Smooth muscle cell of the pulmonary artery (primary cell): ENCODE measurements at places on chromosomes 2 and 18. TPM values are rescaled to one million over a fixed set of nuclear protein-coding genes. Genes with fewer than 3 reads are reported as not detected.

TUBA4B gene
- not detected in 2 replicates for total RNA-seq

TDRD15 gene
- total RNA-seq: not detected in 2 replicates

SDC1 gene
- 3.1 and 44.3 TPM in 2 replicates for total RNA-seq

SERPINB10 gene
- total RNA-seq: not detected in 2 replicates

OXER1 gene
- 0.13 TPM in 1 of 2 replicates, not detected in the other for total RNA-seq

CGREF1 gene
- total RNA-seq: 30.5 and 40.8 TPM in 2 replicates

RESP18 gene
- not detected in 2 replicates for total RNA-seq

ANKRD30BL gene
- not detected in 2 replicates for total RNA-seq

HNMT gene
- total RNA-seq: 8.0 and 69.4 TPM in 2 replicates

ZNF385B gene
- not detected in 2 replicates for total RNA-seq

NFE2L2 gene
- 76.5 and 79.2 TPM in 2 replicates for total RNA-seq

CNDP1 gene
- total RNA-seq: not detected in 2 replicates

RAD51AP2 gene
- 0.03 TPM in 1 of 2 replicates, not detected in the other for total RNA-seq

MARCHF4 gene
- total RNA-seq: 3.6 and 8.0 TPM in 2 replicates
